A549 (cell line): ENCODE measurements at places on chromosomes 16 and 17. TPM values are rescaled to one million over a fixed set of nuclear protein-coding genes. Genes with fewer than 3 reads are reported as not detected.

Gene MT1M
- not detected in 3 replicates for polyA plus RNA-seq

Gene TBC1D28
- not detected in 3 replicates for polyA plus RNA-seq

GRCh38 chr17:43588121-43588520 is 42.0 kb upstream of the ETV4 start:
- no peak for DNase-seq

GRCh38 chr16:89242795-89243200 is 25.3 kb downstream of the ZNF778 start:
- no peak for DNase-seq

Gene RNF151
- not detected in 3 replicates for polyA plus RNA-seq

Gene STRADA
- polyA plus RNA-seq = 26.3 to 30.3 TPM (median 27.5 TPM) in 3 replicates

GRCh38 chr16:48330841-48331192 is 54.4 kb downstream of the SIAH1 start:
- no peak for DNase-seq

GRCh38 chr16:66617010-66617434 is 12.5 kb downstream of the CMTM3 start:
- no peak for DNase-seq

Gene GINS2
- 25.4 to 27.7 TPM (median 26.8 TPM) in 3 replicates for polyA plus RNA-seq

- DNase-seq = peak; percentile 23
These were observed 142.0 kb downstream of the CPPED1 start for GRCh38 chr16:12661656-12662172.

Gene NKD1
- 0.15 to 0.22 TPM (median 0.19 TPM) in 3 replicates for polyA plus RNA-seq

- no peak for DNase-seq
These were observed 15.4 kb downstream of the C17orf78 start for GRCh38 chr17:37391146-37391545.

DNA sequence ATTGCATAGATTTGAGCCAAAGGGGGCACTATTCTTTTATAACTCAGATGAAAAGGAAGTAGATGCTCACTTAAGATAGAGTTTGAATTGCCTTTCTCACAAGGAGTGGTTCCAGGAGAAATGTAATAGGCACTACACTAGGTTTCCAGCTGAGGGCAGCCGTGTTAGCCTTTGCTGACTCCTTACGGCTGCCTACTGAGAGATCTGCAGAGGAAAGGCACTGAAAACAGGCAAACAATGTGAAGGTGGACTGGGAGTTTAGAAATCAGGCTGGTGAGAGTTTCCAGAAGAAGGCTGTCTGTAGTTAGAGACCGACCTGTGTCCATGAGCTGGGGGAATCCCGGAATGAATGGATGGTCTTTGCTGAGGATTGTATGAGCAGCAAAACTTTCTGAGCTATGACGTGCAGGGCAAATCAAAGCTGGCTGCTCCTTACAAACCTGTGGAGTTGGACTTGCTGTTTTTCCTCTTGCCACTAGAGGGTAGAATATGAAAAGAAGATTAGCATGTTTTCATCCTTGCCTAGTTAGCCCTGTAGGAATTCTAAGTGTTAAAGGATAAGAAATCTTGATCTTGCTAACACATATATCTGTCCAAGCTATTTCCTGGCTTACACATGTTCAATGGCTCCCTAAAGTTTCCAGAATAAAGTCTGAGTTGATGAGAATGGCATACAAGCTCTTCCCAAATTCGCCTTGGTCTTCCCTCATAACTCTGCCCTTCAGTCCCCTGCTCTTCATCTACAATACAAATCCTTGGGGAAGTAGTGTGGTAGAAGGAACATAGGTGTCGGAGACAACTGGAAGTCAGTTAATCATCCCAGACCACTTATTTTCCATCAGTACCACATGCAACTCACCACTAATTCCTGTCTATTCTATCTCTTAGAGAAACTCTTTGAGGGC is 20.1 kb upstream of the TAOK1 start:
- DNase-seq = peak; percentile 89

GRCh38 chr16:79114759-79115158 is 485.8 kb downstream of the MAF start:
- no peak for DNase-seq

- DNase-seq = no peak
These were observed 41.7 kb downstream of the TIMM22 start for GRCh38 chr17:1038459-1039122.

GRCh38 chr17:6507535-6507934 is 48.8 kb downstream of the PITPNM3 start:
- DNase-seq = peak; percentile 71

Gene HCRT
- polyA plus RNA-seq = 0.18 TPM in 1 of 3 replicates, not detected in the others

GRCh38 chr17:40542558-40543411 is 22.5 kb downstream of the CCR7 start:
- peak; percentile 100 for DNase-seq

DNA sequence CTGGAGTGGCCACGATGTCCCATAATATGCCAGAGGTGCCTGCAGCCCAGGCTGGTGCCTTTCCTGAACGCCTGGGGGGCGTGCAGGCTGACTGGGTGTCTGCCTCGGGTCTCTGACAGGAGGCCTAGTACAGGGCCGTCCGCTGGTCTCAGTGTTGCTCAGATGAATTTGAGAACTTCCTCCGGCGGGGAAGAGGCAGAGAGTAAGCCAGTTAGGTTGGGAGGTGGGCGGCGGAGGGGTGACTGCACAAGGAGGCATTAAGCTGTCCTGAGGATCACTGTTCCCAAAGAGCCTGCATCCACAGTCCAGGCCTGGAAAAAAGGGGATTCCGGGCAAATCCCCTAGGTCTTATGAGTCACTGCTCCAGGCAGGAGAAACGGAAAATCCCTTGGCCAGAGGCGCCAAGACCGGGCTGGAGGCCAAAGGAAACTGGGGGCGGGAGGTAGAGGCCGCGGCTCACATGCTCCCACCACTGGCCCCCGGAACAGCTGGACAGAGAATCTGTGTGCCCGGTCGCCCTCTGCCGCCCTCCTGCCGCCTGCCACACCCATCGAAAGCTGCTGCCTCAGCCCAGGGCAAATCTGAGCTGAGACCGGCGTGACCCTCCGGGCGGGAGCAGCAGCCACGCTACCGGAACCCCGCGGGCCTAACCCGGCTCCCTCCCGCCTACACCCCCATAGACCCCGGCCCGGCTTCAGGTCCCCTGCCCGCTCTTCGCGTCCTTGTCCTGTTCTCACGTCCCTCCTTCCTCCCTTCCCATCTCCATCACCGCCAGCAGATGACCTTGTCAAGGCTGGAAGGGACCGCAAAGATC is 1.2 kb downstream of the TRIM47 start:
- DNase-seq = peak; percentile 95

GRCh38 chr16:56669840-56670619 is 416 bp downstream of the MT1H start:
- DNase-seq = no peak

Gene KRT23
- not detected in 3 replicates for polyA plus RNA-seq

GRCh38 chr17:17497845-17498520 is 1.8 kb upstream of the RASD1 start:
- DNase-seq = no peak

GRCh38 chr17:59617156-59617732 is 2.5 kb upstream of the CLTC start:
- DNase-seq = no peak

GRCh38 chr17:38632334-38632733 is 26.6 kb upstream of the SRCIN1 start:
- no peak for DNase-seq

Gene CTRB1
- not detected in 3 replicates for polyA plus RNA-seq

GRCh38 chr17:7249830-7250229 is 1.7 kb downstream of the CTDNEP1 start:
- no peak for DNase-seq

DNA sequence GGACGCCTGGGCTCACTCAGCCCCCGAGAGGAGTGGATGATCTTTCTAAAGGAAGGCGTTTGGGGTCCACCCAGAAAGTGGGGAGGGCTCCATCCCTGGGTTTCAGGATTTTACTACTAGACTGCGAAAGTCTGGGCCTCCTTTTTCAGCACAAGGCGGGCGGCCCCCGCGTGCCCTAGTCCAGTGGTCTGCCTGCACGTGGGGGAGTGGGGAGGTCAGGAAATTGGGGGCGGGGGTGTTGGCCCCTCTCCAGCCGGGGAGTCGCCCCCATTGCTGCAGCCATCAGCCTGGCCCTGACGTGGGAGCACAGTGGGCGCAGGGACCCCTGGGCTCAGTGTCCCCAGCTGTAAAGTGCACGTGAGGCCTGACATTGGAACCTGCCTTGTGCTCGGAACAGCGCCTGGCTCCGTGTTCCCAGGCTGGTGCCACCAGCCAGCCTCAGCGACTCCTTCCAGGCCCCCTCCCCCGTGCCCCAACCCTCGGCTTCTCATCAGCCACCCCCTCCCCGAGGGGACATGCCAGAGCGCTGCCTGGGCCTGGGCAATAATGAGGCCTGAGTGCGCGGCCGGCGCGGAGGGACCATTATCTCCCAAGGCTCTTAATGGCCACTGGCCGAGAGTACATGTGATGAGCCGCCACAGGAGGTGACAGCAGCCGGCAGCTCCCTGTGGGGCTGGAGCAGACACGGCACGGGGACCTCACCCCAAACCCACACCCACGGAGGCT is 2.4 kb upstream of the C1QTNF8 start:
- no peak for DNase-seq

GRCh38 chr17:49148171-49148570 is 15.6 kb downstream of the B4GALNT2 start:
- DNase-seq = no peak

DNA sequence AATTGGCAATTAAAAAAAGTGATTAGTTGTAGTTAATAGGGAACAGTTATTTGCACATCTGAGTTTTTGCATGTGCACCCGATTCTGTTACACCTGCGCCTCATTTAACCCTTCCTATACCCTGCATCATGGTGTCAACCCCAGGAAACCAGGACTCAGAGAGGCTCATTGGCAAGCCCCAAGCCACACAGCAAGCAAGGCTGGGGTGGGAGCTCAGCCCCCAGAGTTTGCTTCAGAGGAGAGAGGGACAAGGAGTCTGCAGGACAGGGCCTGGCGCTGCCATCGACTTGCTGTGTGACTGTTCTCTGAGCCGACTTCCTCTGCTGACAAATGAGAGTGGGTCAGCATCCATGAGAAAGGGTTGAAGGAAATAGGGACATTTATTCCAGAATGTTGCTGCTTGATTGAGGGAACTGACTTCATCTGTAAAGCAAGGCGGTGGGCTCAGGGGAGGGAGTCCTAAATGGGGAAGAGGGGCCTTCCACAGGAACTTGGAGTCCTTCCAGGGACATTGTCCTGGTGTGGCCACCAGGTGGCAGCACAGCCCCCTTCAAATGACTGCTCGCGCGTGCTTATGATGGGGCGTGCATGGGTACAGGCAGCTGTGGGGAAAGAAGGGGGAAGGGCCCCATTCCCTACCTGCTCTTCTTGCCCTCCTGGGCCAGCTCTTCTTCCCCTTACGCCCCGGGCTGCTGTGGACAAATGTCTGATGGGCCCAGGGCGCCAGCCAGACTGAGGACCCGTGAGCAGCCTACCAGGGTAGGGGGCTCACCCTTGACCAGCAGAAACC is 51.6 kb downstream of the NT5M start:
- peak; percentile 78 for DNase-seq
